ENCODE measurements at places on chromosomes 5 and 9.

- DNase-seq = no peak
Observed at GRCh38 chr9:109109967-109110328, 9.8 kb downstream of the TMEM245 start.

DNA sequence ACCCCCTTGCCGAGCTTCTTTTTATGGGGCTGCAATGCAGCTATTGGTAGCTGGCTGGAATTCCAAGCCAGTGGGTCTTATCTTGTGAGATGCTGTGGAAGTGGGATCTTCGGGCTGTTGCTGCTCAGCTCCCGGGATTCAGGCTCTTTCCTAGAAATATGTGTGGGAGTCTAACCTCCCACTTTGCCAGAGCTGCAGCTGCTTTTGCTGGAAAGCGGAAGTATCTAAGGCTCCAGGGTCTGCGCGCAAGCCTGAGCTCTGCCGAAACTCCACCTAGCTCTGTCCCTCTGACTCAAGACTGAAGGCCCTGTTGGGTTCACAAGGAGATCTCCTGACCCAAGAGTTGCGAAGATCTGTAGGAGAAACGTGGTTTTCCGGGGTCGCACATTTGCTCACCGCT, 151.1 kb upstream of the ANKRD55 start:
- DNase-seq = no peak

- no peak for DNase-seq
Observed at GRCh38 chr9:100011062-100011681, 87.6 kb downstream of the ERP44 start.

- DNase-seq = no peak
Observed at GRCh38 chr5:127228540-127229184, 61.9 kb upstream of the MEGF10 start.

GRCh38 chr9:91177661-91178280, 183.9 kb downstream of the AUH start:
- DNase-seq = no peak

DNA sequence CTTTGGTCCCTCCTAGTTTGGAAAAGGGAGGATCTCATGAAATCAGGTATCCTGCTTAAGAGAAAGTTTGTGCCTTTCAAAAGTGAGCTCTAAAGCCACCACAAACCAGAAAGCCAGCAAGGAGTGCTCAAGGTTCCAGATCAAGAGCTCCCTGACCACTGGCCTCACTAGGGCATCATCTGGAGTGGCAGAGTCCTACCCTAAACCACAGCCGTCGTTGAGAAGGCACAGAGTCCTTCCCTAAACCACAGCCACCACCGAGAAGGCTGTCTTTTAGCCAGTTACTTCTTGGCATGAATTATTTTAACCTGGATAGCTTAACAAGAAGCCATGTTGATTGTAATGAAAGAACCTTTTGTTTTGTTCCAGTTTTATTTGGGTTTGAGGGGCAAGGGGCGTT, 102.9 kb downstream of the FRMD3 start:
- no peak for DNase-seq

- no peak for DNase-seq
Observed at GRCh38 chr9:13728917-13729811, 449.7 kb upstream of the MPDZ start.

DNA sequence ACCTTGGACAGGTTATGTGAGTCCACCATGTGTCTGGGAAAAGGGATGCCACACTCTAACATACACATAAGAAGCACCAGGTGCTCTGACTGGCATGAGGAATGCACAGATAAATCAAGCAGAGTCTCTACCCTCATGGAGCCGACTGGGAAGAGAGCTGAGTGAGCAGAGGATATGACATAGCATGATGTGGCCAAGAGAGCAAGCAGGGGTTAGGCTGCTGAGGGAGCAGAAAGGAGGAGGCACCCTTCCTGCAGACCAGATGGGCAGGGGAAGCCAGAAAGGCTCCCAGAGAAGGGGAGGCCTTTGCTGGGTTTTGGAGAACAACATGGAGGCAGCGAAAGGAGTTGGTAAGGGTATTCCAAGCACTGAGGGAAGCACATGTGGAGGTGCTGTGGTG, 223.1 kb downstream of the GNA14 start:
- DNase-seq = no peak

GRCh38 chr5:157561110-157561509, 14.5 kb downstream of the ADAM19 start:
- no peak for DNase-seq

GRCh38 chr9:89978185-89978584, 373.4 kb downstream of the GADD45G start:
- no peak for DNase-seq

- peak; percentile 10 for DNase-seq
Observed at GRCh38 chr5:123422433-123423277, 548 bp downstream of the CEP120 start.

GRCh38 chr9:70760228-70760627, 345.8 kb upstream of the KLF9 start:
- DNase-seq = no peak

DNA sequence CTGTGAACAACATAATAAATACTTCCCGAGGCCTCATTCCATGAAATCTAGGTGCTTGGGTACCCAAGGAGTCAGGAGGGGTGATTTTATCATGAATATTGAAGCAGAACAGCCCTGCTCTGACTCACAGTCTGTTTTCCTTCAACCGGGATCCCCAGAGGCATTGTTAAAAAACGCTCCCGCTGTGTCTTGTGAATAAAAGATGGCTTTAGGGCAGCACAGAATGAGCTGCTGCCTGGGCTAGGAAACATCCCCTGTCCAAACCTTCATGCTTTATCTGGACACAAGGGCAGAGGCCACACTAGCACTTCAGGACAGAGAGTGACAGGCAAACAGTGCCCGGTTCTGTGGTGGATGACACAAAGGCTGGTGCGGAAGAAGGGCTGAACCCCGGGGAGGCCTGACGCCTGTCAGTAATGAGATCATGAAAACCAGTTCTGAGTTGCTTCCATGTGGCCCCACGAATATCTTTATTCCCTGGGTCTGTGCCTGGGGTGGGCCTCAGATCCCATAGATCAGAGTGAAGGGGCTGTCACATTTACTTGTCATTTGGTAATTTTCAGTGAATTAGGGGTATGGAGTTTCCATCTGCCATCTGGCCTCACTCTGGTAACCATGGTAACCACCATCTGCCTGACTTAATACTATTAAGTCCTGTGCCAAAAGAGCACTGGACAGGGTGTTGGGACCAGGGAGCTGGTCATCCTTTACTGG, 2.6 kb downstream of the IGFBPL1 start:
- DNase-seq = no peak

- no peak for DNase-seq
Observed at GRCh38 chr5:177023303-177023664, 788 bp downstream of the ZNF346 start.

GRCh38 chr9:84772511-84772910, 103.0 kb downstream of the NTRK2 start:
- no peak for DNase-seq

Data from anterior cingulate cortex (tissue), 58 donors.